NCI-H2081 (cell line): ENCODE measurements at places on chromosomes 7 and 10.

DNA sequence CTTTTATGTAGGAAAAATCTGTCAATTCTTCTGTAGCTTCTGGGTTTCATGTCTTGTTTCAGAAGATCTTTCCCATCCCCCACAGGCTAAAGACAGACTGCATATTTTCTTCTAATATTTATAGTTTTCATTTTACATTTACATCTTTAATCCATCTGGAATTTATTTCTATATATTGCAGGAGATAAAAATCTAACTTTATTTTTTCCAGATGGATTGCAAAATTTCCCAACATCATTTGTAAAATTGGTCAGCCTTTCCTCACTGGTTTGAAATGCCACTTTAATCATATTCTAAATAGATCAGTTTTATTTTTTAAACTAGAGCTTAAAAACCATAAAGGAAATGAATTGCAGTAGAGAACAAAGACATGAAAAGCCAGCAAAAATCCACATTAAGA lies 46.9 kb downstream of the TMEM26 start:
- DNase-seq, result no peak

DNA sequence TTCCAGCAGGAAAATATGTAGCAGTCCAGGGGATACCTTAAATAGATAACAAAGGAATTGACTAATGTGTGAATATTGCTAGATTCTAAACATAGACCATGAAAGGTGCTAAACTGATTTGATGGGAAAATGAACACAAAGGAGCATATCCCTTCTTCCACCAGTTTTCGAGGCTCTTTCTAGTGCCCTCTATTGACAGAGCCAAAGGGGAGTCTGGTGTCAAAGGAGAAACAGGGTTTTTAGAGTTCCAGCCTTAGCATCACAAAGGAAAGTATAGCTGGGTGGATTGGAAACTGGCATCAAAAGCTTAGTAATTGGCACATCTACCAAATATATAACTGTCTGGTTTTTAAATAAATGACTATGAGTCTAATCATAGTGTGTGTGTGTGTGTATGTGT lies 636.8 kb downstream of the ETV1 start:
- no peak for DNase-seq

DNA sequence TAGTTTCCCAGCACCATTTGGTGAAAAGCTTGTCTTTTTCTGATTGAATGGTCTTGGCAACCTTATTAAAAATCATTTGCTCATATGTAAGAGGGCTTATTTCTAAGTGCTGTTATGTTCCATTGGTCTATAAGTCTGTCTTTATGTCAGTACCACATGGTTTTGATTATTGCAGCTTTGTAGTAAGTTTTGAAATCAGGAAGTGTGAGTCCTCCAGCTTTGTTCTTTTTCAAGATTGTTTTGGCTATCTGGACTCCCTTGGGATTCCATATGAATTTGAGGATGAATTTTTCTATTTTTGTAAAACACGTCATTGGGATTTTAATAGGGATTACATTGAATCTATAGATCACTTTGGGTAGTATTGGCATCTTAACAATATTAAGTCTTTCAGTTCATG lies 5.4 kb downstream of the KIF11 start:
- DNase-seq, result no peak

DNA sequence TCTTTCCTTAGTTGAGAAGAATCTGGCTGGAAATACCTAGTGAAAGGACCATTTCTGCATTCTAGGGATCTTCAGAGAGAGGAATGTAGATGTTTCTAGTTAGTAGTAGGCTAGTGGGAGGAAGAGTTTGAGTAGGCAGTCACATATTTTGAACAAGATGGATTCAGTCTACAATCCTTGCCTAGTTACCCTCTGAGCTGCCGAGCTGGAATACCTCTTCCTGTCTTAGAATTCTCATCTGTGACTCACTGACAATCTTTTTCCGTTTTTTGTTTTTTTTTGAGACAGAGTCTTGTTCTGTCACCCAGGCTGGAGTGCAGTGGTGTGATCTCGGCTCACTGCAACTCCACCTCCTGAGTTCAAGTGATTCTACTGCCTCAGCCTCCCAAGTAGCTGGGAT lies 30.7 kb upstream of the PLPP4 start:
- no peak for DNase-seq

DNA sequence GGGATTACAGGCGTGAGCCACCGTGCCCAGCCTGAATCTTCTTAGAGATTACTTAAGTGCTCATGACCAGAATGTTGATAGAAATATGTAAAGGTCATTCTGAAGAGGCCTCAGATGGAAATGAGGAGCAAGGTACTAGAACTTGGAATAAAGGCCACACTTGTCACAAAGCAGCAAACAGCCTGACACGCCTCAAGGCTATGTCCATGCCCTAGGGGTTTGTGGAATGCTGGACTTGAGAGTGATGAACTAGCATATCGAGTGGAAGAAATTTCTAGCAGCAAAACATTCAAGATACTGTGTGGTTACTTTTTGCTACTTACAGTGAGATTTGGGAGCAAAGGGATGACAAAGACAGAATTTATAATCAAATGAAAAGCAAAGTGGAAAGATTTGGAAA lies 39.0 kb downstream of the ZNF438 start:
- no peak for DNase-seq

DNA sequence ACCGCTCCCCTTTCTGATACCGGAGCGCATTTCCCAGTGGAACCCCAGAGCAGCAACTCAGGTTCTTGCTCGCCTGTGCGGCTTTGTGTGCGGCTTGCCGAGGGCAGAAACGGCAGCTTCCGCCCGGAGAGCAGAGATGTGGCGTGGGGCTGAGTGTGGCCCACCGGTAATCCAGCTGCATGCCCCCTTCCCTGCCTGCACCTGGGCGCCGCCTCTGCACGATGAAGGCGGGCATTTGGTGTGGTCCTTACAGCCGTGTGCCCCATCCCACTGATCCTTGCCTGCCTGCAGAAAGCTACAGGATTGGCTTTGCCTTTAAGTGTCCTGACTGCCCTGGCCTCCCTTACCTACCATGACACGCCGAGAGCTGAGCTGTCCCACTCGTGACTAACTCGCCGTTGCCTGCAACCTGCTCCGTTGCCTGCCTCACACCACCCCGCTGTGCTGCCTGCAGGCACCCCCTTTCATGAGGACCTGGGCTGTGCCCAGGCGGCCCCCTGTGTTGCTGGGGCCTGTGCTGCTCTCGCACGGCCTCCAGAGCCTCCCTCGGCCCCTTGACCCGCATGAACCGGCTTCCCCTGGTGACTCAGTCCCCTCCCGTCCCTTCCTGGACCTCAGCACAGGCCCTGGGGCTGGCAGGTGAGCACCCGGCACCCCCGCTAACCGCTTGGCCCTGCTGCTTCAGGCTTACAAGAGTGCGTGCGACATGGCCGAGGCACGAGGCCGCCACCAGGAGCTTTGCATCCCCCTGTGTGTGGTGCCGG lies 48.0 kb downstream of the PITRM1 start:
- DNase-seq, result no peak

DNA sequence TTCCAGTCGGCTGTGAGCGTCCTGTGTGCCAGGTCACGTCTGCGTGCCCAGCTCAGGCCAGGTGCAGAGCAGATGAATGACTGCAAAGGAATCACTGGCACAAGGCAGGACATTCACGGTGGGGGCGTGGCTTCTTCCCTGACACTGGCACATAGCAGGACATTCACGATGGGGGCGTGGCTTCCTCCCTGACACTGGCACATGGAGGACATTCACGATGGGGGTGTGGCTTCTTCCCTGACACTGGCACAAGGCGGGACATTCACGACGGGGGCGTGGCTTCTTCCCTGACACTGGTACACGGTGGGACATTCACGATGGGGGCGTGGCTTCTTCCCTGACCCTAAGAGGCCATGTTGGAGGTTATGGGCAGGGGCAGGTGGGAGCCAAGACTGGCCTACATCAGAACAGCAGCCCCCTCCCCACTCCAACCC lies 64.3 kb downstream of the MYL10 start:
- no peak for DNase-seq

- peak; percentile 33 for DNase-seq
These were observed 1.4 kb downstream of the MAGI2 start for GRCh38 chr7:79452032-79452494.

- no peak for DNase-seq
These were observed 31.9 kb downstream of the MICU1 start for GRCh38 chr10:72593963-72594362.

DNA sequence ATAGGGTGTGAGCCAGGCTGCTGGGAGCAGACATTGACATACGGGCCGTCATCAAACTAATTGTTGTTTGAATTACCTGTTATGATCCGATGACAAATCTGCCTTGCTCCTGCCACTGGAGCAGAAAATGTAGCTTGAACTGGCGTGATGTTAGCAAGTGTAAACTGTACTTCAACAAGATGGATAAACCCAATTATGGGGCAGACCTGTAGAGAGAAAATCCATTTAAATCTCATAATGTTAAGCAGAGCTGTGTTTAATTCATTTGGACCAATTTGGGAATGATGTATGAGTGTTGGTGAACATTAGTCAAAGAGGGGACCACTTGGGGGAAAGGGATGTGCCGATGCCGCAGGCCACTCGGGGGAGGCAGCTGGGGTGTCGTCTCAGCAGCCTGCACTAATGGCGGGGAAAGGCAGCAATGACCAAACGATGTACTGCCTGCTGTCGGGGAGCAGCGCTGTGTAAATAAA lies 27.4 kb downstream of the TCF7L2 start:
- peak; percentile 71 for DNase-seq

- no peak for DNase-seq
These were observed 43.7 kb upstream of the BPGM start for GRCh38 chr7:134602881-134603451.

GRCh38 chr10:98167191-98167590 lies 32.7 kb downstream of the R3HCC1L start:
- no peak for DNase-seq

DNA sequence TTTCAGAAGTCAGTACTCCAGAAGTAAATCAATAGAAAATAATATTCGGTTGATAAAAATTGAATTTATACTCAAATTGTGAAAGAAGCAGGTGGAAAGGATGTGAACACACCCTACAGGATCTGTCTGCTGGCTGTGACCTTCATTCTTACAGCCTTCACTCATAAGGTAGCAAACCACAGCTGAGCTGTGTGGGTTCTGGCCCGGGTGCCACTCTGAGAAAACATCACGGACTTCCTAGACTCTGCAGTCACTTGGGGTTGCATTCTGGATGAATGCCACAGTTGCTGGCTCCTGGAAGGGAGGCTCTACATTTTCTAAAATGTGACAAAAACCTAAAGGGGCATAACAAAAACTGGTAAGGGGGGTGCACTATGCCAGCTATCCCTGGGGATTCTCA lies 36.0 kb upstream of the ABLIM1 start:
- no peak for DNase-seq

DNA sequence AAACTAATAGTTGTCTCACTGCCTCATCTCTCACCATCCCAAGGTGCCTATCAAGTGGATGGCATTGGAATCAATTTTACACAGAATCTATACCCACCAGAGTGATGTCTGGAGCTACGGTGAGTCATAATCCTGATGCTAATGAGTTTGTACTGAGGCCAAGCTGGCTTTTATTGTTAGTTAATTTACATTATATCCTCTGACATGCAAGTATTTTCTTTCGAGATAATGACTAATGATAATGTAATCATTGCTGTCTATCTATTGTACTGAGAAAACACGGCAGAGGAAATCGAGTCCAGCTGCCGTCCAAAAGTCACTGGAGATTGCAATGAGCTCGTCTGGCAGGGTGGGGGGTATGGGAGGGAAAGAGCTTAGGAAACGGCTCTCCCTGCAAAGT lies 172.4 kb upstream of the LANCL2 start:
- DNase-seq, result no peak

GRCh38 chr10:38157270-38157685 lies 63.1 kb downstream of the ZNF37A start:
- DNase-seq, result no peak

DNA sequence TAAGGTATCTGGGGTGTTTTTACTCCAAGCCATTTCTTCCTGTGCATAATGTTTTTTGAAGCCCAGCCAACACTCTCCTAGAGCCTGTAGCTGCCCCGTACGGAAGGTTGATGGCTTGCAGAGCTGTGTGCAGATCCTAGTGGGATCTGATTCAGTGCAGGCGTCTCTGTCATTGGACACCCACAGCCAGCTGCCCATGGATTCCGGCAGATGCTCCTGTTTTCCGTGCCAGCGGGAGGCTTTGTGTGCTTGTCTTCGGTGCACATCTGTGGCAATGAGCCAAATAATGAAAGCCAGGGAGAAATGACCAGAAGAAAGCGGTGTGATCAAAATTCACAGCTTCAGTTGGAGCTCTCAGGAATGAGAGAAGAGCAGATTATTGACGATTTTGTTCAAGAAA lies 426.4 kb downstream of the TYW1 start:
- peak; percentile 26 for DNase-seq

DNA sequence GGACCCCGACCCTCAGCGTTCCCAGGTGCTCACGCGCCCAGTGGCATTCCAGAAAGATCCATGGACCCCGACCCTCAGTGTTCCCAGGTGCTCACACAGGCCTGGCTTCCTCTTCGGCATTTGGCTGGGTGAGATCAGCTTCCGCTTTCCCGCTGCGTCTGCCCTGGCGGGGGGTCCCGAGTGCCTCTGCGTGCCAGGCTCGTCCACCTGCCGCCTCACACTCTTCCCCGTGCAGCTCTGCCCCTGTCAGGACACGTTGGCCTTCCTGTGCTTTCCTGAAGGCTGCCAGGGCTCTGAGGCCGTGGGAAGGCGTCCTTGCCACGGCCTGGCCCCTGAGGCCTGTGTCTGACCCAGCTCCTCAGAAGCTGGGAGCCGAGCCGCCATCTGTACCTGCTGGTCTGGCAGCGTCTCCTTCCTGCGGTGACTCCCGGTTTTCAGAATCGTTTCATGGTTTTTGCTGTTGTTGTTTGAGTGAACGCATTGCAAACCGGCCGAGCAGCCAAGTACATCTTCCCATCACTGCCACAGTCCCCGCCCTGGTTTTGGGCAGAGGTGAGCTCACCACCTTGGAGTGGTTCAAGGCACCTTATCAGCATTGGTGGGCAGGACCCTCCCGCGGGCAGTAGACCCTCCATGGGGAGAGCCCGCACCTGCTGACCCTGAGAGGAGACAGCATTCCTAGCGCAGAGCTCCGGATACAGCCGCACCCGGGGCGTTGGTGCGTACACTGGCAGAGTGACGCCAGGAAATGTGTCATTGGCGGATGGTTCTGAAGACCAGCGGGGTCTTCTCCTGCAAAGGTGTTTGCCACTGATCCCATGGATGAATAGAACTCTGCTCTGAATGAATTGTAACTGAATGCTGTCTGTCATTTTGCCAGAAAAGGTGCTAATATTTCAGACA lies 17.4 kb downstream of the NKX6-2 start:
- no peak for DNase-seq

DNA sequence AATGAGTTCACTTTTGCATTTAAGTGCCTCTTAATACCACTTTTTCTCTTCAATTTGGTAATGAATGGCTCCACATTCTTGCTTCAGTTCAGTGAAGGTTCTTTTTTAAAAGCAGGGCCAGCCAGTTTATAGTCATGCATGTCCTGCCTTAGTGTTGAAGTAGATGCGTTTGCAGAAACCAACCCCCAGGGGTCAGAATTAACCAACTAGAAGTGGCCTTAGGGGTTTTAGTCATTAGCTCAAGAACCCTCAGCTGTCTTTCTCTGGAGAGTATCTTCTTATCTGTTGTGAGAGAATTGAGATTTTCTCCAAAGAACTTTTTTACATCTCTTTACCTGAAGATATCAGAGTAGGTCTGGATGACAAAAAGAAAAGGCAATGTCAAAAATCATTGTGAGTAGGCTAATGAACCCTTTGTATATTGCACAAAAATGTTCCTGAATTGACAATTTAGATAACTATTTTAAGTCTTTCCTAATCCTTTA lies 82.2 kb downstream of the PIK3CG start:
- peak; percentile 54 for DNase-seq

- DNase-seq, result no peak
These were observed 134.5 kb downstream of the C10orf105 start for GRCh38 chr10:71584902-71585563.
